ENCODE measurements at places on chromosomes 4 and X.

DNA sequence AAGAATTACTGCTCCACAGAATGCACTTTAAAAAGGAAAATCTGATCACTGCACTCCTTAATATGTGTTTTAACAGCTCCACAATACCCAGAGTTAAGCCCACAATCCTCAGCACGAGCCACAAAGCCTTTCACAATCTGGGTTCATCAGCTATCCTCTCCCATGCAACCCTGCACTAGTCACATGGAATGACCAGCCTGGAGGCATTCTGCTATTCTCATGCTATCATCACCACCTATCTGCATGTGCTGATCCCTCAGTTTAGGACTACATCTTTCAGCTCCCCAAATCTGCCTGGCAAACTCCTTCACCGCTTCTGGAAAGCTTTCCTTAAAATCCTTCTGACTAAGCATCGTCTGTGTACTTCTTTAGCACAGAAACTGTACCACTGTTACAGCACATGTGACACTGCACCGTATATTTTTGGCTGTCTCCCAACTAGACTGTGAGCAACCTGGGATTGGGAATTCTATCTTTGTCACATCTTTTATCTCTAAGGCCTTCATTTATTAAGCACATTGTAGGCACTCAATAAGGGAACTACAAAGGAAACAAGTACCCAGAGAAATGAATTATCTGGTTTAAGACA, 18.3 kb upstream of the EIF1AX start:
- DNase-seq, result no peak

- no peak for DNase-seq
Measured at GRCh38 chrX:18566748-18567147, 105.2 kb downstream of the RS1 start.

DNA sequence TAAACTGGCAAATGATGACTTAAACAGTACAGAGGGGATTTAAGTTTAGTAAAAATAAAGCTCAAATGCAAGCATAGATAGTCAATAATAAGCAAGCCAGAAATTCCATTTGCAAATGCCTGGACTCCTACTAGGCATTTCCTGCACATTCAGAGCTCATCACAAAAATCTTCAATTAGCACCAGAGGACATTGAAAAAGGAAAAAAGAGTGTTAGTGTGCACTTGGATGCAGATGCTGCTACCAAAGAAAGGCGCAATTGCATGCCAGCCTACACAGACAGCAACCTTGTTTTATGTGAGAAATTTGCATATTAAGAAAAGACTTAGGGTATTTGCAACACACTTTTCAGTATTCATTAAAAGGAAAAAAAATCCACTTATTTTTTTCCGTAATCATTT, 282.1 kb downstream of the GRIA2 start:
- no peak for DNase-seq

- no peak for DNase-seq
Measured at GRCh38 chr4:6962211-6963041, 52.8 kb downstream of the TBC1D14 start.

DNA sequence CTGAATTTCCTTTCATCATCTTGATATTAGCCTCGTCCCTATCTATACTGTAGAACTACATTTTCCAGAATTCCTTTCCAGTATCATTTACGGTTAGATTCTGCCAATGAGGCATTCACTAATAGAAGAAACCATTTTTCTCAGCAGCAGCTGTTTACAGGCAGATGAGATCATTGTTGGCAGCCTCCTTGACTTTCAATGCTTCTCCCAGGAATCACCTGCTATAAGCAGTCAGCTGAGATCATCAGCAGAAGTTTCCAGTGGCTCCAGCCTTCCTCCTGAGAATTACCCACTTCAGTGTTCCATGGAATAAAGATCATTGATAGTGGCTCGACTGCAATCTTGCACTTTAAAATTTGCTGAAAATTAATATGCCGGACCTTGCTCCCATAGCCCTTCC, 157.3 kb upstream of the TET2 start:
- peak; percentile 66 for DNase-seq

DNA sequence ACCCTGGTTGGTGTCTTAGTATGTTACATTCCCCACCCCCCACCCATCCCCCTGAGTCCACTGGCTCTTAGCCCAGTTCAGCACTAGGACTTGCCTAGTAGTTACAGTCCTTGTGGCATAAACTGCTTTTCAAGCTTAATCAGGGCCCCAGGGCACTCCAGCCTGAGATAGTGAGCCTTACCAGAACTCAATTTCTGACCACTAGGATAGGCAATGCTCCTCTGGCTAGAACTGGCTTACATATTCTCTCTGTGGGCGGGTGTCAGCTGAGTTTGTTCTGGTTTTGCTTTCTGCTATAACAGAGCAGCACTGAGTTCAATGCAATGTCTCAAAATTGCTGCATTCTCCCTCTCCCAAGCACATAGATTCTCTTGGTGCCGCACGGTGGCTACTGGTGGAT, 391.4 kb upstream of the DIPK2B start:
- peak; percentile 32 for DNase-seq

DNA sequence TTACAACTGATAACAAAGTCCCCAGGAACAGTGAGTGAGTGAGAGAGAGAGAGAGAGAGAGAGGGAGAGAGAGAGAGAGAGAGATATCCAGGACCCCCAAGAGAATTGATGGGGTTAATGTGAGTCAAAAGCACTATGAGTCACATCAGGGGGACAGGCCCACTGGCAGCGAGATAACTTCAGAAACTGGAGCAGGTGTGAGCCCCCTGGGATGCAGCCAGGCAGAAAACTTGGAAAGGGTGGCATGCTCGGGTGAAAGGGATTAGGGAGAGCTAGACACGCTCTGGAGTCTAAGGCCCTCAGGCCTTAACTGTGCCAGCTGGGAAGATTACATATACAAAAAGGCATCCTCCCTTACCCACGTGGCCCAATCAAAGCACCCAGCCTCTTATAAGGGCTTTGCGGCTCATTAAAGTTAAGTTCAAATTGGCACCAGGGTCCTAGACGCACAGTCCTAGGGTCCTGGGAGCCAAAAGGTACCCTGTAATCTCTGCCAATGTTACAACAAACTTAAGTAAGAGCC, 841 bp downstream of the ACOT9 start:
- DNase-seq, result peak; percentile 76

- no peak for DNase-seq
Measured at GRCh38 chr4:145276050-145276449, 95.7 kb upstream of the OTUD4 start.

- no peak for DNase-seq
Measured at GRCh38 chr4:92100975-92101374, 202.8 kb upstream of the GRID2 start.

- DNase-seq, result peak; percentile 35
Measured at GRCh38 chr4:156889616-156890594, 81.7 kb downstream of the PDGFC start.

DNA sequence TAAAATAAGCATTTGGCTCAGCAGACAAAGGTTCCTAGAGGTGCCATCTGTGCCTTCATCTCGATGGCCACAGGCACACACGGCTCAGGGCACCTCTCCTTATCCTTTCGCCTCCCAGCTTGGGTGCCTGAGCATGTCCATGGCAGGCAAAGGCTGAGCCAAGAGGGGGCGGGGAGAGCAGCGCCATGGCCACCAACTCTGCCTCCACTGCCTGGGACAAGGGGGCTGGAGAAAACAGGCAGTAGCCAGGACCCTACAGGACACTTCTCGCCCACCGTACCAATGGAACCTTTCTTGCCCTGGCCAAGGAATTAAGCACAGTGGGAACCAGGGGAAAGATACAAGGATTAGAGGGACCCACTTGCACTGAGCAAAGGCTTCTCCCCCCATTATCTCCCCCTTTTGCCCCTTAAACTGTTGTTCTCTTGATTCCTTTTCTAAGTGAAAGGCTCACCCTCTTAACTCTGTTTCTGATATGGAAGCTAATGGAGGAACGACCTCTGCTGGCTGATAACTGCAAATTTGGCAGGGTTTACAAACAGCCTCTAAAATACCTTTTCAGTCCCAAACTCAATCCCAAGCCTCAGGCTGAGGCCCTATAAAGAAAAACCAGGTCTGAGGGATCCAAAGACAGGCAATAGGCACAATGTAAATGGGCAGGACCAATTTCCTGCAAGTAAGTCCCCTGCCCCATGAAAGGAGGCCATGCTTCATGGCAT, 335.2 kb downstream of the ADAM29 start:
- no peak for DNase-seq

- peak; percentile 80 for DNase-seq
Measured at GRCh38 chr4:119209077-119209476, 3.4 kb upstream of the USP53 start.

GRCh38 chrX:122004127-122004526, 956.7 kb downstream of the GLUD2 start:
- no peak for DNase-seq

All from NCI-H226 (cell line).